ENCODE measurements at places on chromosomes 3 and 15. TPM values are rescaled to one million over a fixed set of nuclear protein-coding genes. Genes with fewer than 3 reads are reported as not detected.

The RAB7A gene
- total RNA-seq: 151 TPM

The COPS2 gene
- 68.3 TPM for total RNA-seq

The CTXND1 gene
- not detected for total RNA-seq

The HRG gene
- not detected for total RNA-seq

The CRYGS gene
- total RNA-seq: 1.1 TPM

The CCDC50 gene
- total RNA-seq: 56.2 TPM

The TMEM212 gene
- total RNA-seq: not detected
